ENCODE measurements at places on chromosomes 13 and 19.
A peak's percentile ranks its signal among the peaks of the same experiment; 100 is the strongest.

- no peak for DNase-seq
These were observed 56.0 kb upstream of the LDLR start for GRCh38 chr19:11033251-11033650.

GRCh38 chr13:71773531-71773930 lies 93.5 kb downstream of the DACH1 start:
- DNase-seq = no peak

GRCh38 chr19:1811472-1811894 lies 593 bp downstream of the ATP8B3 start:
- DNase-seq = peak; percentile 74

- DNase-seq = no peak
These were observed at the start of gene RXFP2 for GRCh38 chr13:31739226-31739625. Gene RXFP2 (plus strand): TSS chr13:31739526. CDS start chr13:31739613, 87 bp downstream.

GRCh38 chr19:14540741-14541525 lies 11.5 kb downstream of the TECR start:
- no peak for DNase-seq

GRCh38 chr13:33452873-33453517 lies 167.4 kb upstream of the STARD13 start:
- DNase-seq = no peak

DNA sequence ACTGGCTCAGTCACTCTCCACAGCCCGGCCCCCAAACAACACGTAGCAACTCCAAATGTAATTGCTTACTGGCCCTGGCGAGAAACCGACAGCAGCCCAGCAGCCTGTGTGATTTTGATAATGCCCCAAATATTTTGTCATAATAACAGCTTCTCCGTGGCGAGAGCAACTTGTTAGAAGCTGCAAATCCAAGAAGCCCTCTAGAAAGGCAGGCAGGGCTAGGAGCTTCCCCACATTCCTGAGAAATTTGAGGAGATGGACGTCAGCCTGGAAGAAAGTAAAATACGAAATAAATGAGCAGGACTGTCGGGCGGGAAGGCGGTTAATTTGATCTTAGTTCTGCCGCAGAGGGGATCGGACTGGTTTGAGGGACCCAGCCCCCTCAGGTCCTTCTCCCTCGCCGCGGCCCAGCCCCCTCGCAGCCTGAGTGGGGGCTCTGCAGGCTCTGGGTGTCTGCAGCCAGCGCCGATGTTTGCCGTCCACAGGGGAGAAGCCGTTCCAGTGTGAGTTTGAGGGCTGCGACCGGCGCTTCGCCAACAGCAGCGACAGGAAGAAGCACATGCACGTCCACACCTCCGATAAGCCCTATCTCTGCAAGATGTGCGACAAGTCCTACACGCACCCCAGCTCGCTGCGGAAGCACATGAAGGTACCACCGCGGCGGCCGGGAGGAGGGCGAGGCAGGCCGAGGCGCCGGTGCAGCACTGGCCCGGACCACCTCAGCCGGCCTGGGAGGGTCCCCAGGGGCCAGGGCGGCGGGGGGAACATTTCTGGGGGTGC lies 3.1 kb downstream of the ZIC2 start:
- no peak for DNase-seq

- no peak for DNase-seq
These were observed 9.7 kb upstream of the LENG8 start for GRCh38 chr19:54439174-54439851.

DNA sequence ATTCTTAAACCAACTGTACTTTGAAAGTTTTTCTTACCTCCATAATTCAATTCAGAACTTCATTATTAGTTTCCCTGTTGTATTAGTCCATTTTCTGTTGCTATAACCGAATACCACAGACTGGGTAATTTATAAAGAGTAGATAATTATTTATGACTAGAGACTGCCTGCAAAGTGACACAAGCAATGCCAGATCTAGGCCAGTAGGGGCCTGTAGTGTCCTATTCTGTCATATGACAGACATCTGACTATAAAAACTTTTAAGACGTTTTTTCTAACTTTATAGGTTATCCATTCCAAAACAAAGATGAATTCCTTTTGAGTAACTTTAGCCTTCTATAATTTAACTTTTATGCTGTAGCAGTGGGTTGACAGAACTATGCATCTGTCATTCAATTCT lies 2783.8 kb downstream of the PCDH9 start:
- DNase-seq = peak; percentile 19

DNA sequence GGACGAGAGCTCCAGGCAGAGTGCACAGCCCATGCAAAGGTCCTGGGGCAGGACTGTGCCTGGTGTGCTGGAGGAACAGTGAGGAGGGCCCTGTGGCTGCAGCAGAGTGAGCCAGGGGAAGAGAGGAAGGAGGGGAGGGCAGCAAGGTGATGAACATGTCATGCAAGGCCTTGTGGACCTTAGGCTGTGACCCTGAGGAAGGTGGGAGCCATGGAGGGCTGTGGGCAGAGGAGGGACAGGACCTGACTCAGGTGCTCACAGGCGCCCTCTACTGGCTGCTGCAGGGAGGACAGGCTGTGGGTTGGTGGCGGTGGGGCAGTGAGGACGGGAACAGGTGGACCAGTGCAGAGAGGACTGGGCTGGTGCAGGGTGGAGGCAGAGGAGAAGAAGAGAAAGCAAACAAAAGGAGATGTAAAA lies 170.3 kb downstream of the PTPRS start:
- no peak for DNase-seq

- no peak for DNase-seq
These were observed 25.9 kb downstream of the NBEA start for GRCh38 chr13:34967851-34968562.

DNA sequence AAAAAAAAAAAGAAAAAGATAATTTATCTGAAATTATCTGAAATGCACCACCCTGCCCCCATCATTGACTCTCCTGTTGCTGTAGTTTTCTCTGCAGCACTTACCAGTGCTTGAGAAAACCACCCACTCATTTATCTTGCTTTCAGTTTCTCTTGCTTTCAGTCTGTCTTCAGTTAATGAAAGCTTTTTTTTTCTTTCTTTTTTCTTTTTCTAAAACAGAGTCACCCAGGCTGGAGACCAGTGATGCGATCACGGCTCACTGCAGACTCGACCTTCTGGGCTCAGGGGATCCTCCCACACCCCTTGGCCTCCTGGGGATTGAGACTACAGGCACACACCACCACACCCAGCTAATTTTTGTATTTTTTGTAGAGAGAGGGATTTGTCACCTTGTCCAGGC lies 4.3 kb upstream of the ACP5 start:
- DNase-seq = no peak

DNA sequence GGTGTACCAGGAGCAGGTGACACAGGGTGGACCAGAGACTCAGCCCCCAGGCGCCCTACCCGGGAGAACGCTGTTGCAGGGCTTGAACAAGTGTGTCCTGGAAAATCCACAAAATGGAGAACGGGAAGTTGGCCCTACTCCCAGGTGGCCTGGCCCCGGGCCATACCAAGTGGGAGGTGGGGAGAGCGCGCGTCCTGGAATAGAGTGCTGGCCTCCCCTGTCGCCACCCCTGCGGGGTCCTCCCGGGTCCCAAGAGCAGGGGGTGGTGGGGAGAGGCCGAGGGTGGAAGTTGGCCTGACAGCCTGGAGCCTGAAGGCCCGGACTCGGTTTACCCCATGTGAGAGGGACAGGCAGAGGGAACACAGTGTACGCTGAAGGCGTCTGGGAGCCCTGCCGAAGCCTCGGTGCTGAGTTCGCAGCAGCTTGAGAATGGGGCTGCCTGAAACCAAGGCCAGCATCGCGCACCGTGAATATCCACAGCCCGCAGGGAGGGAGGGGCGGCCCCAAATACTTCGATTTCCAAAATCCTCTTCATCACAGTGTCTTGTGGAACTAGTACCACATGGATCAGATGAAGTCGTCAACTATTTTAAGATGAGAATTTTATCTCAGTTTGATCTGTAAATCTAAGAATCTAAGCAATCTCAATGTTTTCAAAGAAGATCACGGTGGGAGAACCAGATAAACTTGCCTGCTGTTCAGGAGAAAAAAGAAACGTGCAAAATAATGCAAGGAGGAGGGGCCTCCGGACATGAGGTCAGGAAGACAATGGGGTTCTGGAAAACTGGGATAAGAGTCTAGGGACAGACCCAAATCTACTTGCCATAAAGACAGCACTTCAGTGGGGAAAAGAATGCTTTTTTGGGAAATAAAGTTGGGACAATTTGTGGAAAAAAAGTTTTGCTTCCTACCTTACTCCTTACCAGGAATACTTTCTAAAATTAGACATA lies 10.4 kb upstream of the KLF16 start:
- no peak for DNase-seq
